ENCODE measurements at places on chromosomes 4 and X.

DNA sequence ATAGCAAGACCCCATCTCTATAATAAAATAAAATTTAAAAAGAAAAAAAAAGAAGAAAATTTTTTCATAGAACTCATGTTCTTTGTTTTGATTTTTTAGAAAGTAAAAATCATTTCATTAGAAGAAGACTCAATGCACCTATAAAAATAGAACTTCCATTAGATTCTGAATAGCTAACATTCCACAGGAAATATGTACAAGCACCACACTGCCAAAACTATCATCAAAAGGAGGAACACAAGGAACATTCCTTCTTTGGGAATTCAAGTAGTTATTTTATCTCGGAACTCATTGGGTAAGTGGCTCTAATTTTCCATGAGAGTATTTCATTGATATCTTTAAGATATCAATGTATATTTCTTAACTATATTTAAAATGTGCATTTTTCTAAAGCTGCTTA lies 157.6 kb downstream of the CAMK2D start:
- DNase-seq: no peak

- DNase-seq: no peak
Measured at GRCh38 chr4:94653984-94654609, 103.7 kb upstream of the BMPR1B start.

DNA sequence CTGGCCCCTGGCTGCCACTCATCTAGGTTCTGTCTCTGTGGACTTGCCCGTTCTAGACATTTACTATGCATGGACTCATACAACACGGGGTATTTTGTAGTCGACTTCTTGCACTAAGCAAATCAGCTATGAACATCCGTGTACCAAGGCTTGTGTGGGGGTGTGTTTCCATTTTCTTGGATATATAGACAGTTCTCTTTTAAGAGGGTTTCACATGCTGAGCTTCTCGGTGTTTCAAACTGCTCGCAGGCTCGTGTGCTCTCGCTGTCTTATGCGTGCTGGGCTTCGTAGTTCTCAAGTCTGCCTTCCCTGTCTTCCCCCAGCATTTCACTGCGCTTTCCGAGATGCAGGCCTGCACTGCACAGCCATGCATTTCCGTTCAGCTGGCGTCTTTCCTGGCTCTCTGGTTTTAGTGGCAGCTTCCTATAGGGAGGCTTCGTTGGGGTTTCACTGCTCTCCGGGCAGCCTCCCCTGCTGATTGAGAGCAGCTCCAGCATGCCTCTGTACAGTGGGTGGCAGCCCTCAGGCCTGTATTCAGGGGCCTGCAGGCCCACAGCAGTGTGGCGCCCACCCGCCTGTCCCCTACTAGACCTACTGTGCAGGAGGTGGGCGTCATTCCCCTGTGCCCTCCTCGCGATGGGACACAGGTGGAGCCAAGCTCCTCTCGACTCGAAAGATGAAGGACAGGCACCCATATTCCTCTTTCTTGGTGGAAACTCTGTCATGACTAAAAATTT lies 27.6 kb downstream of the ZBTB49 start:
- no peak for DNase-seq

DNA sequence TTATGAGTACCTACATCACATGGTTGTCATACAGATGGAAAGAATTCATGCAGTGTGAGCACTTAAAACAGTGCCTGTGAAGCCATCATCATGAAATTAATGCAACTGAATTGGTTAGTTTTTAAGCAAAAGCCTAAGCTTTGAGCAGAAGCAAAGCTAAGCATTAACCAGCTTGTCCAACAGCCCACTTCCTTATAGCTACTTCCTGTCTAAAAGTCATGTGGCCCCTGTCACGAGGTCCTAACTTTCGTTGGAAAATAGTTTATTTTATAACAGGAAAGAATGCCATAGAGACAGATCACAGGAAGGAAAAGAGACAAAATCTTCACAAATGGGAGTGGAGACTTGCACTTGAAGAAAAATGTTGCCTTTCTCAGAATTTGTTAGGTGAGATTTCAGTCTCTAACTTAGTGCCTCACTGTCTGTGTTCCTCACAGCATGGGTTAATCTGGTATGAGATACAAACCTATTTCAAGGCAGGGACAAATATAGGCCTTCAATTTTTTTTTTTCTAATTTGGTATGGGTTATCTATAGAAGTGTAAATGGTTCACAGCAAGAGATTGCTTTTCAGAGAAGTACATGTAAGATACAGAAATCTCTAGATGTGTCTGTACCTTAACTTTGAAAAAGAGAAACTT lies 27.7 kb upstream of the VCX start:
- DNase-seq: no peak

- no peak for DNase-seq
Measured at GRCh38 chrX:49840679-49841078, 11.6 kb downstream of the PAGE4 start.
